Kidney tubule cell (primary cell): ENCODE measurements at places on chromosomes 1 and 21.

DNA sequence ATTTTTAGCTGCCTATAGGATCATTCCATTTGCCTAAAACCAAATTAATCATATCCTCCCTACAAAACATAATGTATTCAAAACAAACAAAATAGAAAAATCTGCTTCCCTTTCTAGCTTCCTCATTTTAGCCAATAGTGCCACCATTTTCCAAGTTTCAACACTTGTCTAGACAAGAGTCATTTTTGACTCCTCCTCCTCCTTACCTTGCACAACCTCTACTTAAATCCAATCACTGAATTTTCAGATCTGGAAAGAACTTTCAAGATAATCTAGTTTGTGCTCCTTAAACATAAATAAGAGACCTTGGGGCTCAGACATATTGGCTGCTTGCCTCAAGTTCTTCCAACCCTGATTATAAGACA is 7.4 kb downstream of the STX6 start:
- no peak for DNase-seq

DNA sequence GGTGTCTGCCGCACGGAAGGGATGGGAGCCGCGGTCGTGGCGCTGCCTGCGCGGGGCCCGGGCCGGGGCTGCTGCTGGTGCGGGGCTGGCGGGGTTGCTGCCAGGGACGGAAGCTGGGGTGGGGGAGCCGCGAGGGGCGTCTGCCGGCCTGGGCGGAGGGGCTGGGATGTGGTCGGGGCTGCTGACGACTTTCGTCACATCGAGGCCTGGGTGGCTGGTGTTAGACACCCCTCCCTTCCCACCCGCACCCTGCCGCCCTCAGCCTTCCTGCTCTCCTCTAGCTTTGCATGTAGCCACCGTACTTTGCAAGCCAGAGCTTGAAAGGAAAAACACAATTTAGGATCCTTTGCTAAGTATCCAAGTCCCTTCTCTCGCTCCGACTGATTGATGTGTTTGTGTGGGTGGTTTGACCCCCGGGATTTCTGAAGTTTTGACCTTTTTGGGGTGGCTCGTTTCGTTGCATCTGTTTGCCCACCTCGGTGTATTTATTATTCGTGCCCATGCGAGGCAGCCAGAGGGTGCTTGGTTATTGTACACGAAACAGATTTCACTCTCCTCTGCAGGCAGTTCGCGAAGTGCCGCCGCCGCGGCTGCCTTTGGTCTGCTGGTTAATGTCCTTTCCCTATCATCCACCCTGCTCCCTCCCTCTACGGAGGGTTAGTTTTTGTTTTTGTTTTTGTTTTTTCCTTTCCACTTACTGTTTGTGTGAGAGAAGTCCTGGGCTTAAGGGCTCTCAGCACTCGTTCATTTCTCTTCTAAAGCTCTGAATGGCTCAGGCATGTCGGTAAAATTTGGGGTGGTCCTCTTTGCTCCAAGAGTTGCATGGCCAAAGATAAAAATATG is 868 bp downstream of the C1orf21 start:
- peak; percentile 20 for DNase-seq

- DNase-seq = peak; percentile 74
These were observed 29.7 kb downstream of the SCCPDH start for GRCh38 chr1:246753670-246754535.

- DNase-seq = peak; percentile 78
These were observed 8.8 kb downstream of the ASAP3 start for GRCh38 chr1:23475134-23475628.

- no peak for DNase-seq
These were observed 366.9 kb upstream of the USP24 start for GRCh38 chr1:55582084-55582483.

DNA sequence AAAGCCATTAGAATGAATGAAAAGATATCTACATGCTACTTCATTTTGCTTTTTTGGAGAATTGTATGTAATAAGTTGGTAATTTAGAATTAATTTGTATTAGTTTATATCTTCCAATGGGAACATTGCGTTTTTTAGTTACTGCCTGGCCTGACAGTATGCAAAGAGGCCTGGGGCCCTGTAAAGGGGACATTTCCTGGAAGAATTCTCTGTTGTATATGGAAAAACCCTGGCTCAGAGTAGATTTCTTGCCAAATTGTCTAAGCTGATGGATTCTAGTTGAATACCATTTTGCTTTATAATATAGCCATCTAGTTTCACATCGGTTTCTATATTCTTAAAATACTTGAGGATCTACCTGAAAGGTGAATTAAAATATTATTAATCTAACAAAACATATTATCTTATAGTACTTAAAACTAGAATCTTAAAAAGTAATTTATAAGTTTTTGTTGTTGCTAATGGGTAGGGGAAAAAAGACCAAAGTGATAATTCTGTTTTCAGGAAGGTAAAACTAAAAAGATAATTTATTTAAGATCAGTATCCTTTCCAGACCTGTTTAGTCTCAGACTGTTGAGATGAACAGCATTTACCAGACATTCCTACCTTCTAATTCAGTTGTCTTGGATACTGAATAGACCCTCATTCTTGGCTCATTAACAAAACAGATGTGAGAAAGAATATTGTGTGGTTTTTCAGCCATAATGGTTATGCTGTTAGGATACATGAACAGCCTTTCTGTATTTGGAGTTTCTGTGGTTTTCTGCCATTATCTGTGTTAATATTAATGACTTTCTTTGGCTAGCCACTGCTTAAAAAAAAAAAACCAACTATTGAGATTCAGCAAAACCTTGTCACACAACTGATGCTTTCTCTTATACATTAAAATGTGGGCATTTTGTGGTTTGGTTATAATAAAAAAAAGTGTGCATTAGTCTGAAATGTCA is 4.8 kb downstream of the AGO3 start:
- no peak for DNase-seq

GRCh38 chr1:96641282-96641681 is 80.3 kb upstream of the PTBP2 start:
- no peak for DNase-seq

- peak; percentile 56 for DNase-seq
These were observed 1.1 kb downstream of the ADGRL2 start for GRCh38 chr1:81801651-81802456.

GRCh38 chr1:55285834-55286233 is 70.7 kb upstream of the USP24 start:
- peak; percentile 14 for DNase-seq
